ENCODE measurements at places on chromosomes 12 and 14. TPM values are rescaled to one million over a fixed set of nuclear protein-coding genes. Genes with fewer than 3 reads are reported as not detected.

The GALNT9 gene
- not detected for total RNA-seq

The PKP2 gene
- total RNA-seq, result 11.1 TPM

The RECQL gene
- total RNA-seq, result 43.9 TPM

The HOXC4 gene
- total RNA-seq, result not detected

The MYO1H gene
- total RNA-seq, result not detected

The TMTC1 gene
- 16.1 TPM for total RNA-seq

The PPP1R1A gene
- 2.3 TPM for total RNA-seq

The DHRS2 gene
- total RNA-seq, result 2.8 TPM

The TEX52 gene
- not detected for total RNA-seq

The LAG3 gene
- 2.9 TPM for total RNA-seq

The RNASE7 gene
- not detected for total RNA-seq

The FAM186B gene
- 0.25 TPM for total RNA-seq

The PDZRN4 gene
- 0.09 TPM for total RNA-seq

The GLI1 gene
- 0.12 TPM for total RNA-seq

The TPPP2 gene
- not detected for total RNA-seq

The ENDOU gene
- not detected for total RNA-seq

The RALGAPA1 gene
- total RNA-seq, result 31.7 TPM

The CLEC2A gene
- total RNA-seq, result not detected

The SLC25A47 gene
- total RNA-seq, result not detected

The GPX2 gene
- not detected for total RNA-seq

The ZFYVE21 gene
- total RNA-seq, result 53.2 TPM

The RPS26 gene
- 721 TPM for total RNA-seq

The SLC38A4 gene
- total RNA-seq, result 2.5 TPM

The USP30 gene
- 17.6 TPM for total RNA-seq

The FOXJ2 gene
- 6.8 TPM for total RNA-seq

The AICDA gene
- not detected for total RNA-seq

The LHX5 gene
- 48.4 TPM for total RNA-seq

The FOXM1 gene
- total RNA-seq, result 38.2 TPM

The DDIT3 gene
- total RNA-seq, result 2.3 TPM

The SYT1 gene
- total RNA-seq, result 36.9 TPM

The NPFF gene
- total RNA-seq, result not detected

The CCDC177 gene
- 8.6 TPM for total RNA-seq

The ASPG gene
- total RNA-seq, result 0.87 TPM

The RAB15 gene
- total RNA-seq, result 12.2 TPM

The MMAB gene
- total RNA-seq, result 34.5 TPM

The PMCH gene
- total RNA-seq, result not detected

Measured in neural progenitor cell (in vitro differentiated cells).